Activated CD8-positive, alpha-beta memory T cell treated with anti-CD3 and anti-CD28 coated beads, Interleukin-2, amount 10 ng/mL, durations not matched to agents 7 days and 5 days (primary cell): ENCODE measurements at places on chromosomes 6 and 20. TPM values are rescaled to one million over a fixed set of nuclear protein-coding genes. Genes with fewer than 3 reads are reported as not detected.

DNA sequence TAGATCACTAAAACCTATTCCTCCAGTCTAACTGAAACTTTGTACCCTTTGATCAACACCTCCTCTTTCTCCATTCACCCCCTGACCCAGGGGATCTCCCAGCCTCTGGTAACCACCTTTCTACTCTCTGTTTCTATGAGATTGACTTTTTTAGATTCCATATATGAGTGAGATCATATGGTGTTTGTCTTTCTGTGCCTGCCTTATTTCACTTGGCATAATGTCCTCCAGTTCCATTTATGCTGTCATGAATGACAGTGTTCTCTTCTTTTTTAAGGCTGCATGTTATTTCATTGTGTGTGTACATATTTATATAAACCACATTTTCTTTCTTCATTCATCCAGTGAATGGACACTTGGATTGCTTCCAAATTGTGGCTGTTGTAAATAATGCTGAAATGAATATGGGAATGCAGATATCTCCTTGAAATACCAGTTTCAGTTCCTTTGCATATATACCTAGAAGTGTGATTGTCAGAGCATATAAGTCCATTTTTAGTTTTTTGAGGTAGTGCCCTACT, 57.7 kb downstream of the DHX35 start:
- H3K27ac ChIP-seq, result peak overlapping the region; percentile 52
- H3K4me1 ChIP-seq, result peaks cover 81% of the 10 kb centered on the region
- no peak overlapping the region for H3K4me3 ChIP-seq
- H3K27me3 ChIP-seq, result no peaks in the 10 kb centered on the region

DNA sequence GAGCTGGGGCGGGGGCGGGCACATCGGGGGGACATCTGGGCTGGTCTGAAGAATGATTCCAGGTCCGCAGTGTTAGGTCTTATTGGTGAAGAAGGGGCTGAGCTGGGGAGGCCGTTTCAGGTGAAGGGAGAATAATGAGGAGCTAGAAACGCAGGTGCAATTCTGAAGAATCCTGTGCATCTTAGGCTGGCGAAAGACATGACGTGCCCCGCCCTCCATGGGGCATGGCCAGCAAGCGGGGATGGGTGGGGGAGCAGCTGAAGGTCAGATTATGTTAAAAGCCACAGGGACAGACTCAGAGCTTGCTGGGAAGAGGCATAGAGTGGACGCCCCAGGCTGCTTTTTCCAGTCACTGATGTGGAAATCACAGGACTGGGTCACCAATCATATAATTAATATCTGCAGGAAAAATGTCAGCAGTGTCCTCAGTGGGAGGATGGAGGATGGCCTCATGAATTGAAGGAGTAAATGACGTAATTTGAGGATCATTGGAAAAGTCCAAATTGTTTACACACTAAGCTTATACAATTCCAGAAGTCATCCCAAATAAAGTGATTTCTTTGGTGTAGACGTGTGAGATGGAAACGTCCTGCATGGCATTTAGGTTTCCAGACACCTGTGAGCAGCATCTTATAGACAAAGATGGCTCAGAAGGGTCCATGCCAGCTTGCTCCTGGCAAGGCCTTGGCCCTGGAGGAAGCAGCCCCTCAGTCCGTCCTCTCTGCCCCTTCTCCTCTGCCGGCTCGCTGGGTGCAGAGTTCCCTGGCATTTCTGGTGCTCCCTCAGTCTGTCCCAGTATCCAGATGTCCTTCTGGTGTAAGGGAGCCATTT, 109.6 kb upstream of the FRMD1 start:
- H3K27ac ChIP-seq, result no peak overlapping the region
- H3K4me3 ChIP-seq, result no peak overlapping the region
- peak; percentile 19 for DNase-seq
- H3K36me3 ChIP-seq, result no peaks in the 10 kb centered on the region
- no peaks in the 10 kb centered on the region for H3K4me1 ChIP-seq

DNA sequence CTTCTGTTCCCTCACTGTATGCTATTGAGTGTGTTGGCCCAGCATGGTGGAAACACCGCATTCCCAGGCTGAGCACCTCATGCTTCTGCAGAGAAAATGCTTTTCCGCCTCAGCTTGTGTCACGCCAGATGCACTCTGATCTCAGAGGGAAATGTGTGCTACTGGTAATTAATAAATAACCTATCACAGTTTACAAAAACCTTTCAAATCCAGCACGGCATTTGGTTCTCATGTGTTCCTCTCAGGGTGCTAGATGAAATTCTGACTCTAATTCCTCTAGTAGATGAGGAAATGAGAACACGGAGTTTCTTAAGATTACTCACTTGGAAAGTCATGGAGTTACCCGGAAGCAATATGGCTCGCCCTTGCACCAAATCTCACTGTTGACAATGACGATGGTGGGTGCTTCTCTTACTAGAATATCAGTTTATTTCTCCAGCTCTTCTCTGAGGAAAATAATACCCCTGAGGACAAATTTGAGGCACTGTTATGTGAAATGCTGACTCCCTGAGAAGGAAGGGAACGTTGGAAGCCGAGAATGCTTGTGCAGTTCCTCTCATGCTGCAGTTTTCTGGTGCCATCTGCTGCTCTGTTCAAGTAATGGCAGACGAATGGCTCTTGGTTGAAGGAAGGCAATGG, 116.6 kb downstream of the RNF144B start:
- H3K36me3 ChIP-seq, result no peaks in the 10 kb centered on the region
- peak; percentile 44 for DNase-seq
- H3K4me3 ChIP-seq, result no peak overlapping the region
- H3K4me1 ChIP-seq, result peaks cover 1% of the 10 kb centered on the region
- no peak overlapping the region for H3K27ac ChIP-seq

Gene HTR1B
- not detected for total RNA-seq

GRCh38 chr6:36682328-36683144, 4.0 kb downstream of the CDKN1A start:
- no peak overlapping the region for H3K4me3 ChIP-seq
- H3K27ac ChIP-seq, result peak overlapping the region; percentile 71
- peaks cover 37% of the 10 kb centered on the region for H3K4me1 ChIP-seq
- no peaks in the 10 kb centered on the region for H3K27me3 ChIP-seq
- H3K36me3 ChIP-seq, result peaks cover 51% of the 10 kb centered on the region

- no peak overlapping the region for H3K4me3 ChIP-seq
- no peaks in the 10 kb centered on the region for H3K4me1 ChIP-seq
- peaks cover 20% of the 10 kb centered on the region for H3K27me3 ChIP-seq
- no peak for DNase-seq
- H3K36me3 ChIP-seq, result no peaks in the 10 kb centered on the region
Measured at GRCh38 chr6:56899311-56899710, 55.6 kb upstream of the BEND6 start.

DNA sequence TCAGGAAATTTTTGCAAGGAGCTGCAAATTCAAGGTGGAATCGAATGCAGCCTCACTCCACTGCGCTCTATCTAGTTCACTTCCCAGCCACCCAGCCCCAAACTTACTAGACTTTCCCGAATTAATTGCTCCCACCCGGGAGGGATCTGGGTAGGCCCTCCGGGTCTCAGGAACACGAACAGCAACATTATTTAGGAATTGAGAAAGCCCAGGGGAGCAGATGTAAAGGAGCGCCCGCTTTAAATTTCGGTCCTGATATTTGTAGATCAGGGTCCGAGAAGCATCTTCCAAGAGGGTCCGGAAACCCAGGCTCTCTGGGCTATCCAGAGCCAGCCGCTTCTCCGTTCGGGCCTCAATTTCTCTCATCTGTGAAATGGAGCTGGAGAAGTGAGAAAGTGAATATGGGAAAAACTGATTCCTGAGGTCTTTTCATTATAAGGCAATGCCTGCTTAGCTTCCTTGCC, 490 bp upstream of the ID1 start:
- no peak overlapping the region for H3K27ac ChIP-seq
- peaks cover 30% of the 10 kb centered on the region for H3K4me1 ChIP-seq
- DNase-seq, result no peak
- peaks cover 70% of the 10 kb centered on the region for H3K27me3 ChIP-seq
- peak overlapping the region; percentile 78 for H3K4me3 ChIP-seq

GRCh38 chr6:19723545-19723944, 113.6 kb upstream of the ID4 start:
- no peak overlapping the region for H3K27ac ChIP-seq
- H3K27me3 ChIP-seq, result no peaks in the 10 kb centered on the region
- no peaks in the 10 kb centered on the region for H3K4me1 ChIP-seq
- H3K4me3 ChIP-seq, result no peak overlapping the region
- no peak for DNase-seq
- no peaks in the 10 kb centered on the region for H3K36me3 ChIP-seq

GRCh38 chr6:158311626-158312025, 639 bp upstream of the TULP4 start:
- peaks cover 27% of the 10 kb centered on the region for H3K36me3 ChIP-seq
- H3K27me3 ChIP-seq, result no peaks in the 10 kb centered on the region
- DNase-seq, result no peak
- peaks cover 21% of the 10 kb centered on the region for H3K4me1 ChIP-seq

Gene SIRPA
- total RNA-seq, result not detected

Gene SSTR4
- not detected for total RNA-seq

Gene ADGRF4
- total RNA-seq, result not detected

DNA sequence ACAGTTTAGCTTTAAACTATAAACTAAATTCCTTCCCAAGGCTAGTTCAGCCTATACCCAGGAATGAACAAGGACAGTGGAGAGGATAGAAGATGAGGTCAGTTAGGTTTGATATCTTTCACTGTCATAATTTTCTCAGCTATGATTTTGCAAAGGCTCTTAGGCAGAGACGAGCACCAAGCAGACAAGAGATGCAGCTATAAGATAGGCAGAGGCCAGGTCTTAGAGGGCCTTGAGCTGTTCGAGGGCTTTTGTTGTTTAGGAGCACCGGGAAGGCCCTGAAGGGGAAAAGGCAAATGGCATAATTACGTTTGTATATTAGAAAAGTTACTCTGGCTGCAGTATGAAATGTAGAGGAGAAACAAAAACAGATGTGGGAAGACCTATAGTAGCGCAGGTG, 59.8 kb downstream of the DOP1A start:
- H3K4me3 ChIP-seq, result no peak overlapping the region
- H3K4me1 ChIP-seq, result no peaks in the 10 kb centered on the region
- H3K27me3 ChIP-seq, result no peaks in the 10 kb centered on the region
- H3K27ac ChIP-seq, result no peak overlapping the region

- H3K4me3 ChIP-seq, result no peak overlapping the region
- peaks cover 12% of the 10 kb centered on the region for H3K36me3 ChIP-seq
- no peak for DNase-seq
- peaks cover 17% of the 10 kb centered on the region for H3K4me1 ChIP-seq
Measured at GRCh38 chr20:58822149-58822548, 28.6 kb downstream of the GNAS-AS1 start.

Gene VWA7
- total RNA-seq, result 6.4 TPM

- peaks cover 10% of the 10 kb centered on the region for H3K4me1 ChIP-seq
- H3K36me3 ChIP-seq, result peaks cover 62% of the 10 kb centered on the region
- H3K27ac ChIP-seq, result no peak overlapping the region
- H3K27me3 ChIP-seq, result no peaks in the 10 kb centered on the region
- no peak overlapping the region for H3K4me3 ChIP-seq
- DNase-seq, result no peak
Measured at GRCh38 chr20:32845786-32846185, 12.9 kb upstream of the EFCAB8 start.

- DNase-seq, result no peak
- H3K4me3 ChIP-seq, result no peak overlapping the region
- no peaks in the 10 kb centered on the region for H3K4me1 ChIP-seq
- peaks cover 11% of the 10 kb centered on the region for H3K27me3 ChIP-seq
Measured at GRCh38 chr6:1244278-1244677, 67.6 kb upstream of the FOXQ1 start.

DNA sequence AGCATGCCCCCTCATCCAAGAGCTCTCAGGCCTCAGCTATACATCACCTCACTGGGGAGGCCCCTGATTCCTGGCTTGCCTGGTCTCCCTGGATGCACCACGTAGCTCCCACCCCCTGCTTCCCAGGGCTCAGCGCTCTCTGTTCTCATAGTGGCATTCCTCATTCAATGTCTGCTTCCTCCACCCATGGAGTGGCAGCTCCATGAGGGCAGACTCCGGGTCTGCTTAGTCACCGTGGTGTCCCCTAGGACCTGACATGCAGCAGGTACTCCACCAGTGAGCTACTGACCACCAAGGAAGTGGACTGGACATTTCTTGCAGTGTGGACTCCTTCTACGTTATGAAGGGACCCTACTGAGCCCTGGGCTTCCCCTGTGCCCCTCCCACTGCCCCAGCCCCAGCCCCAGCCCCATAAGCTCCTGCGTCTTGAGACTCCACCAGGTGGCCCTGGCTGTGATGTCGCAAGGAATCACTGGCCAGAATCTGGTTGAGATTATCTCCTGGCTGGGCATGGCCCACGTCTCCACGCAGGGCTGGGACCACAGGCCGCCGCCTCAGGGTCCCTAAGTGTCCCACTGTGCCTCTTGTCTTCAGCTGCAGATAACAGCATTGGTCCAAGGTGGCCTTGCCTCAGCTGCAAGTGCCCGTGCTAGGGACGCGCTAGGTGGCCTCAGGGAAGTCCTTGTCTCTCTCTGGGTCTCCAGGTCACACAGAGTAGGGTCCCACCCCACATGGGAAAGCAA, 26.7 kb downstream of the CEBPB start:
- H3K4me1 ChIP-seq, result no peaks in the 10 kb centered on the region
- no peak for DNase-seq
- H3K27me3 ChIP-seq, result peaks cover 25% of the 10 kb centered on the region
- no peak overlapping the region for H3K27ac ChIP-seq
- no peak overlapping the region for H3K4me3 ChIP-seq

DNA sequence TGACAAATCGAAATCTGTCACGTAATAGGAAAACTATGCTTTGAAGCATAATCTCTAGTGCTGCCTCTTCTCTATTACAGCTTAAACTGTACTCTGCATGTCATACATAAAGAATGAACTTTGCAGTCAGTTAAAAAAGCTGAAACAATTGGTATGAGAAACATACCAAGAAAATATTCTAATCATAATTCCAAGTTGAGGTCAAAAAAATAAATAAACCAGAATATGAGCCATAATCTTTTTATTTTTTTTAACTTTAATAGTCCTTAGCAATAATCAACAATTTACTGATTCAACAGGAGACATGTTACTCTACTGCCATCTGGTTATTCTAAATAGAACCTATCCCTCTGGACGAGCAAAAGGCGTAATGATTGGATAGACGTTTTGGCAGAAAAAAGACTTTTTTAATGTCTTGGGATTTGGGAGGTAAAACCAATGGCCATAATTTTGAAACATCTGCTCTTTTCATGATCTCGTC, 224.4 kb upstream of the FLRT3 start:
- no peaks in the 10 kb centered on the region for H3K4me1 ChIP-seq
- no peaks in the 10 kb centered on the region for H3K27me3 ChIP-seq
- no peak for DNase-seq
- H3K27ac ChIP-seq, result no peak overlapping the region
- no peaks in the 10 kb centered on the region for H3K36me3 ChIP-seq
- H3K4me3 ChIP-seq, result no peak overlapping the region
